CD8-positive, alpha-beta memory T cell (primary cell): ENCODE measurements at places on chromosomes 2 and 18. TPM values are rescaled to one million over a fixed set of nuclear protein-coding genes. Genes with fewer than 3 reads are reported as not detected.

ZNF519 gene
- total RNA-seq, result 9.9 TPM

CBLN2 gene
- not detected for total RNA-seq

SERPINB13 gene
- total RNA-seq, result not detected

NEUROD1 gene
- total RNA-seq, result not detected

NT5C1B gene
- total RNA-seq, result not detected

EVA1A gene
- total RNA-seq, result not detected

FAM237A gene
- not detected for total RNA-seq

ANKMY1 gene
- total RNA-seq, result 27.9 TPM

MATN3 gene
- total RNA-seq, result not detected

COPS9 gene
- 186 TPM for total RNA-seq

TMEM150A gene
- 7.6 TPM for total RNA-seq

PCGF1 gene
- 38.7 TPM for total RNA-seq

- no peak for DNase-seq
- H3K27me3 ChIP-seq, result no peaks in the 10 kb centered on the region
- no peak overlapping the region for H3K4me3 ChIP-seq
These were observed 109.0 kb downstream of the EIPR1 start for GRCh38 chr2:3268705-3269029.

DNA sequence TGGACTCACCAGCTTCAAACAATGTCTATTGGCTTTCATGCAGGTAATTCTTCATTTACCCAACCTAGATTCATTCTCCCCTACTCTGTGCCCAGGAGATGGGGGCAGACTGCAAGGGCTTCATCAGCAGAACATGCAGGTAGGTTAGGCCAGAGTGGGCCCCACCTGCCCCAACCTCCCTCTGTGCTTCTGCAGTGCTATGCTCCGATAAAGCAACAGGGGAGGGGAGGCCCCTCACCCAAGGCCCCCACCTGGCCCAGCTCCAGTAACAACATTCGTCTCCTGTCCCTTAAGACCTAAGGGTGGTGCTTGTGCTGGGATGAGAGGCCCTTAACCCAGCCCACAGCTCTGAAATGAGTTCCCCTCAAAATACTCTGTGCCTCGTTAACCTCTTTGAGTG is 16.7 kb upstream of the GYPC start:
- no peaks in the 10 kb centered on the region for H3K27me3 ChIP-seq
- no peaks in the 10 kb centered on the region for H3K36me3 ChIP-seq
- no peak overlapping the region for H3K27ac ChIP-seq
- no peak overlapping the region for H3K4me3 ChIP-seq
- DNase-seq, result no peak

GRCh38 chr2:61295981-61296380 is 134.0 kb downstream of the C2orf74 start:
- no peak overlapping the region for H3K27ac ChIP-seq
- H3K27me3 ChIP-seq, result no peaks in the 10 kb centered on the region
- H3K36me3 ChIP-seq, result peaks cover 7% of the 10 kb centered on the region
- no peak for DNase-seq

GRCh38 chr2:134379293-134379692 is 125.4 kb downstream of the MGAT5 start:
- no peaks in the 10 kb centered on the region for H3K4me1 ChIP-seq
- H3K4me3 ChIP-seq, result no peak overlapping the region
- H3K36me3 ChIP-seq, result no peaks in the 10 kb centered on the region
- no peak for DNase-seq
- no peak overlapping the region for H3K27ac ChIP-seq

- no peak for DNase-seq
These were observed 22.4 kb upstream of the CD28 start for GRCh38 chr2:203683932-203684556.

- no peak overlapping the region for H3K4me3 ChIP-seq
- H3K27ac ChIP-seq, result no peak overlapping the region
These were observed 235.2 kb downstream of the FAM210A start for GRCh38 chr18:13491138-13491537.

- H3K27ac ChIP-seq, result no peak overlapping the region
- no peak overlapping the region for H3K4me3 ChIP-seq
- H3K36me3 ChIP-seq, result peaks cover 80% of the 10 kb centered on the region
- peaks cover 25% of the 10 kb centered on the region for H3K4me1 ChIP-seq
These were observed 18.0 kb downstream of the ARPC2 start for GRCh38 chr2:218235017-218235416.

GRCh38 chr18:56100090-56100722 is 512.2 kb upstream of the TCF4 start:
- no peaks in the 10 kb centered on the region for H3K4me1 ChIP-seq
- H3K27ac ChIP-seq, result no peak overlapping the region
- no peaks in the 10 kb centered on the region for H3K36me3 ChIP-seq
- H3K27me3 ChIP-seq, result no peaks in the 10 kb centered on the region
- no peak overlapping the region for H3K4me3 ChIP-seq
- no peak for DNase-seq

GRCh38 chr2:108330979-108331378 is 42.3 kb downstream of the SULT1C2 start:
- H3K36me3 ChIP-seq, result no peaks in the 10 kb centered on the region
- H3K27me3 ChIP-seq, result no peaks in the 10 kb centered on the region
- H3K4me3 ChIP-seq, result no peak overlapping the region
- no peak overlapping the region for H3K27ac ChIP-seq
- DNase-seq, result no peak
- H3K4me1 ChIP-seq, result no peaks in the 10 kb centered on the region

DNA sequence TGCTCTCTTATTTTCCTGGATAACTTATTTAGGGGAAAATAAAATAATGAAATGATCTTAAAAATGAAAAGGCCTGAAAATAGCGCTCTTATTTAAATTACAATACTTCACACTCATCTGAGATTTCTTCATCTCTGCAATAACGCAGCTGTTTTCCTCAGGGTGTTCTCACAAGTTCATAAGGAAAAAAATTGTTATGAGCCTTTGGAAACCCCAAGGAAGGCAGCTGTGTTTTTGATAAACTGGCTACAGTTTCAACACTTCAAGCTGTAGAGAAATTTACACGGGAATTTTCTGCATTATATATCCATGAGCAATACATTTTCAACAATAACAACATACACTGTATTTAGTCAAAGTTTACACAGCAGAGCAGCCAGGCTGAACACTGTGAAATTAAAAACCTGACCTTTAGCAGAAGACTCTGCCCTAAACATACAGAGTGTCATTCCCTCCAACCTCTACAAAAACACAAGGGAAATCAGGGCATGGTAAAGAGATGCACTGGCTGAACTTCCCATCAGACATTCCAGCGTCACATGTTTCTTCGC is 959.6 kb downstream of the SLC4A3 start:
- H3K27me3 ChIP-seq, result no peaks in the 10 kb centered on the region
- no peak overlapping the region for H3K4me3 ChIP-seq
- no peaks in the 10 kb centered on the region for H3K36me3 ChIP-seq
- no peaks in the 10 kb centered on the region for H3K4me1 ChIP-seq

DNA sequence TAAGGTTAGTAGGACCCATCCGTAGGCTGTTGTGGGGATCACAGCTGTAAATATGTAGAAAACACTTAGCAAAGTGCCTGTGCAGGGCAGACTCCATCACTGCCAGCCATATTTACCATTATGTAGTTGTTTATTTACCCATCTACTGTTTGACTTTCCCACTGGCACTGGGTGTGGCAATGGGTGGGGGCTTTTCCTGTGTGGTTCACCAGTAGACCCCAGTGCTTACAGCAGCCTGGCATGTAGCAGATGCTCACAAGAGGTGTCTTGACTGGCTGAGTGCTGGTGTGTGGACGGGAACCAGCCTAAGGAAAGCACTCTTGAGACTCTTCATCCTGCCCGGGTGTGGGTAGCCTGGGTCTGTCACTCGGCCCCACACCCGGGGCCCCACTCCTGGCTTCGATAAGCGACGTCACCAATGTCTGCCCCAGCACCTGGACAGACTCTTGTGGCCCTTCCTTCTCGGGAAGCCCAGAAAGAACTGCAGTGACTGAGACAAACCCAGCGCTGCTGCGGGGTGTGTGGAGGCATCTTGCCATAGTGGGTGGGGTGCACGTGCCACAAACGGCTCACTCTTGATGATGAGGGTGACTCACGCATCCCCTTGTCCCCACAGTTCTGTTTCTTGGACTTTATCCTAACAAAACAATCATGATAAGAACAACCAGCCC is 78.3 kb downstream of the HDAC4 start:
- peak; percentile 16 for DNase-seq
- H3K4me3 ChIP-seq, result peak overlapping the region; percentile 1
- H3K27ac ChIP-seq, result peak overlapping the region; percentile 27
- H3K27me3 ChIP-seq, result no peaks in the 10 kb centered on the region
- no peaks in the 10 kb centered on the region for H3K36me3 ChIP-seq

DNA sequence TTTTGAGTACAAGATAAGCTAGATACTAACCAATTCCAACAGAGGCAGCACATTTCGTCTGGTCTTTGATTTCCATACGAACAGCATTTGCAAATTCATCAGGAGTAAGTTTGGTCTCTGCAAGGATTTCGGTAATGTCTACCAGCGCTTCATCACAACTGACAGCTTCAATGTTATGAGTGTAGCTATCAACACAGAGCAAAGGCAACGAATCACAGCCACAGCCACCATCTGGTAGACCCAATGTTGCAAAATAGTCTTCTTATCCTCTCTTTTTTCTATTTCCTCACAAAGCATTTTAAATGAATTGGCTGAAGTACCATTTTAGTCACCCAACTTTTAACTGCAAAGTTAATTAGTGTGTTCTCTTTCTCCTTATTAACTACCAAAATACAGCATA is 68.3 kb downstream of the REV1 start:
- peaks cover 40% of the 10 kb centered on the region for H3K36me3 ChIP-seq
- DNase-seq, result no peak
- no peak overlapping the region for H3K4me3 ChIP-seq
- no peaks in the 10 kb centered on the region for H3K4me1 ChIP-seq

DNA sequence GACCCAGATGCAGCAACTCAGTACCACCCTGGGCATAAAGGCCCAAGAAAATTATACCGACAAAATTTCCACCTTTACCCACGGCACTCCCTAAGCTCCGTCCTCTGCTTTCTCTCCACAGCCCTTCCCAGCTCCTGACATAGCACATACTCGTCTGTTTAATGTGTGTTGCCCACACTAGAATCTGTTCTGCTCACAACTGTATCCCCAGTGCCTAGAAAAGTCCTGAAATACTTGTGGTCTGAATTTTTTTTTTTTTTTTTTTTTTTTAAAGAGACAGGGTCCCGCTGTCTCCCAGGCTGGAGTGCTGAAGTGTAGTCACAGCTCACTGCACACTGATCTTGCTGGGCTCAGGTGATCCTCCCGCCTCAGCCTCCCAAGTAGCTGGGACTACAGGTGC is 62.3 kb downstream of the ADCY3 start:
- H3K27ac ChIP-seq, result no peak overlapping the region
- no peak for DNase-seq

GRCh38 chr2:158217593-158217992 is 115.9 kb downstream of the UPP2 start:
- no peak overlapping the region for H3K27ac ChIP-seq
- no peaks in the 10 kb centered on the region for H3K36me3 ChIP-seq
- H3K4me1 ChIP-seq, result no peaks in the 10 kb centered on the region
- no peak for DNase-seq
- H3K27me3 ChIP-seq, result no peaks in the 10 kb centered on the region

- H3K27me3 ChIP-seq, result no peaks in the 10 kb centered on the region
- DNase-seq, result no peak
- no peaks in the 10 kb centered on the region for H3K4me1 ChIP-seq
- H3K36me3 ChIP-seq, result no peaks in the 10 kb centered on the region
- H3K4me3 ChIP-seq, result no peak overlapping the region
These were observed 62.6 kb upstream of the TMEM177 start for GRCh38 chr2:119616421-119616820.
